ENCODE measurements at places on chromosomes 7 and 10.

DNA sequence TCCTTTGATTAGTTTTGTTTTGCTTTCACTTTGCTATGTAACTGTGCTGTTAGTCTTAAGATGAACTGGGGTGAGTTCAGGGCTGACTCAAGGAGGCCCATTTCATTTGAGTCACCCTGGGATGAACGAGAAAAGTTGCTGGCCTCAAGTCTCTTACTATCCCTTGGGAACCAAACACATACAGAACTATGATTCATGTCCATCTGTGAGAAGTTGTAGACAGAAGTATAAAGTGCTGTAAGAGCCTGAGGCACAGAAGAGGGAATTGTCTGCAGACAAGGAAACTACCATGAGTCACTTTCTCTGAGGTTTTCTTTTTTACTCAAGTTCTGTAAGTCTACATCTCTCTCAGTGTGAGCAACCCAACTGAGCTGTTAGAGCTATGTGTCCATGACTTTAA lies 179.8 kb upstream of the CSTF2T start:
- DNase-seq: no peak

- DNase-seq: no peak
Measured at GRCh38 chr7:35905555-35905954, 104.7 kb downstream of the SEPTIN7 start.

DNA sequence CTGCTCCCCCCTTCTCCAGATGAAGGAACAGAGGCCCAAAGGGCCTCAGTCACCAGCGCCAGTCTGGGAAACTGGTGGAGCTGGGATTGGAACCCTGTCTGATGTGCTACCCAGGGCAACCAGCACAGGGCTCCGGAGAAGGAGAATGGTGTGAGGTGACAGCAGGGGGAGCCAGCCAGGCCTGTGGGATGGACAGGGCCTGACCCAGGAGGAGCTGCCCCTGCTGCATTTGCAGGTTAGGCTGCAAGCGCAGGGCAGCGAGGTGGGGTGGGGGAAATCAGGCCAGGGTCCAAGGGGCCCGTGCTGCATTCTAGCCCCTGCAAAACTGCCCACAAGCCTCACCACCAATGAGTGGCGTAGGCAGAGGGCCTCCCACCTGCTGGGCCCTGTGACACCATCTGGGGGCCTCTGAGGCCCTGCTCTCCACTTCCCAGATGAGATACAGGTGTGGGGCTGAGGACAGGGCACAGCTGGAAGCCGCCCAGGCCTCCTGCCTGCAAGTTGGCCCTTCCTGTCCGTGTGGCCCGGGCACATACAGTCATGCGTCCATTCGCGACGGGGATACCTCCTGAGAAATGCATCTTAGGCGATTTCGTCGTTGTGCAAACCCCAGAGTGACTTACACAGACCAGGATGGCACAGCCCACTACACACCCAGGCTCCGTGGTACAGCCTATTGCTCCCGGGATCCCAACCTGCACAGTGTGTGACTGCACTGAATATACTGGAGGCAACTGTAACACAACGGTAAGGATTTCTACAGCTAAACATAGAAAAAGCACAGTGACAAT lies 45.3 kb downstream of the RASGEF1A start:
- no peak for DNase-seq

- DNase-seq: no peak
Measured at GRCh38 chr7:90594751-90595317, 1.3 kb upstream of the CDK14 start.

GRCh38 chr10:7007600-7008190 lies 403.1 kb downstream of the SFMBT2 start:
- no peak for DNase-seq

DNA sequence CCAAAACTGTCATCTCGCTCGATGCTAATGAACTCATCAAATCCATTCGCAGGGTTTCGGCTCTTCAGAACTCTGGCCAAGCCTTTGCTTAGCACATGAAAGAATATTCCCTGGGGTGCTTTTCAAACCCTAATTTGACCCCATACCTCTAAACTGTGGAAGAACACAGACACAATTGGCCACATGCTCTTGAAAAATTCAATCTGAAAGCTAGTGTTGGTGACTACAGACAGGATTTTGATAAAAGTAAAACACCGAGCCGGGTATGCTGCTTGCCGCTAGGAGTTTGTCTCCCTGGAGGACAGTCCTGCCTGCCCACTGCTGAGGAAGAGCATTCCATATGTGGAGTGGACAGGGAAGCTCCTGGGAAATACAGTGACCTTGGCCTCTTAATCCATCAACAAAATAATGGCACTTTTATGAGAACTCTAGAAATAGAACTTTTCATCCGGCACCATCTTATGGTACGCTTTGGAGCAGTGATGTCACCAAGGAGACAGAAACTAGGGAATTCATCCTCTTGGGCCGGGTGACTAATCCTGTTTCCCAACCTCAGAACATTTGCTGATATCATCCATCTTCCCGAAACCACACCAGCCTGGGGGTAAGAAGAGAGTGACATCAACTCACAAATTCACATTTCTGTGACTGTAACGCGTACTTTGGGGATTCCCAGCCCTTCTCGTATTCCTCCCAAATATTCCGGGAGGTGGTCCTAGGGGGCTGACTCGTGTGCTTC lies 34.2 kb downstream of the MTURN start:
- no peak for DNase-seq

- DNase-seq: no peak
Measured at GRCh38 chr7:130458257-130458656, 17.4 kb upstream of the CEP41 start.

DNA sequence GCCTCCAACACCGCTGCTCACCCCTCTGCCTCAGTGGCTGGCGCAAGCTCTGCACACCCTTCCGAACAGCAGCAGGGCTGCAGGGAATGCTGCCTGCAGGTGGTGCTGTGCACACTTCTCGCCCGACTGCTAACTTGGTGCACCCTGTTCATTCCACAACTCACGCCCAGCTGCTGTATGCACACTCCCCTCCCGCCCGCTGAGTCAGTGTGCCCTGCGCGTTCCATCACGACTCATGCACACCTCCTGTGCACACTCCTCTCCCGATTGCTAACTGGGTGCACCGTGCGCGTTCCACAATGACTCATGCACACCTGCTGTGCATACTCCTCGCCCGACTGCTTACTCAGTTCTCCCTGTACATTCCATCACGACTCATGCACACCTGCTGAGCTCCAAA lies 21.5 kb downstream of the ADARB2 start:
- no peak for DNase-seq
